ENCODE measurements at places on chromosomes 5 and 9. TPM values are rescaled to one million over a fixed set of nuclear protein-coding genes. Genes with fewer than 3 reads are reported as not detected.

The FGD3 gene
- not detected for total RNA-seq

The HAPLN1 gene
- total RNA-seq, result not detected

DNA sequence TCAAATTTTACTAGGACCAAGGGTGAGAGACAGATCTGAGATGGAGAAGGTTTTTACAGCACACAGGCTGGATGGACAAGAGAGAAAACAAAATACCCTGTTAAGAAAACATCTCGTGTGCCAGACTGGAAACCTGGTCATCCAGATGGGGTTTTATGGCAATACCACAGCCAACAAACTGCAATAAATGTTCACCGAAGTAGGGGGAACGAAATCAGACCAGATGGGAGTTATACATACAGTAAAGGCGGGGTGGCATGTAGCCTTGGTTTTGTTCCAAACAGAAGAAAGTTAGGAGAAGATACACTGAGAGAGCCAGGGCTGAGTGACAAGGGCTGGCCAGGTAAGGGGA lies 63.3 kb downstream of the DCP2 start:
- DNase-seq, result no peak

DNA sequence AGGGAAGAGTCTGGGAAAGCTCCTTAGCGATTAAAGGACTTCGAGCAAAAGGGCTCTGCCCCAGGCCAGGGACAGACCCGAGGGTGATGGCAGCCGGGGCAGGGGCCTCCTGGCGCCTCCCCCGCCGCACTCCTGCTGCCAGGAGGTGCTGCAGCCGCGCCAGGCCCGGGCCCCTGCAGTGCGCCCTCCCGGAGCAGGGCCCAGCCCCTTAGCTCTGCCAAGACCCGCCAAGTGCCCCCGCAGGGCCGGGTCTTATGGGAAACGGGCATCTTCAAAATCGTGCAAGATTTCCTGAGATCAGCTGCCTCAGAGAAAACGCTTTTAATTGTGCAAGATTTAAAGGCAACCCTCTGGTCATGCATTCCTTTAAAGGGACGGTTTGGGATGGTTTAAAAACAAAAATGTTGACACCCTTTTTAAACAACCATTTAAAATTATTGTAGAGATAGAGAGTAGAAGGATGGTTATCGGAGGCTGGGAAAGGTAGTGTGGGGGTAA lies 52.4 kb downstream of the CDC14B start:
- no peak for DNase-seq

The UGCG gene
- 48.5 TPM for total RNA-seq

GRCh38 chr9:37386988-37387387 lies 35.5 kb upstream of the GRHPR start:
- no peak for DNase-seq

- DNase-seq, result no peak
These were observed 257.5 kb downstream of the NSG2 start for GRCh38 chr5:174303035-174303434.

GRCh38 chr9:15262581-15262980 lies 44.4 kb downstream of the TTC39B start:
- no peak for DNase-seq

The SLC2A6 gene
- total RNA-seq, result 7.6 TPM

The IFNB1 gene
- total RNA-seq, result 0.81 TPM

DNA sequence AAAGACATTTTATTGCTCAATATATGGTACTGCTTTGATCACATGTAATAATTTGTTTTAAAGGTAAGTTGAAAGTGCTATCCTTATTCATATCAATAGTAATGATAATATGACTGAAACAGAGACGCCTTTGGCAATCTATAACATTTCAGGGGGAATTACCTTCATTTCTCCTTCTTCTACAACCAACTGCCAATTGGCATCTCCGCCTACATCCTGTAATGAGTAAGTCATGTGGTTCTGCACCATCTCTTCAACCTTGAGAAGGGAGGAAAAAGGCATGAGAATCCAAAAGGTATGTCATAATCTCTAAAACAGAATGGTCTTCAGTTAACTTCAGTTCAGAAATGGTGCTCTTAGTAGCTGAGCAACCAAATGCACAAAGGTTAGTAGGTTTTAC lies 52.4 kb downstream of the HMGCR start:
- no peak for DNase-seq

The SPOCK1 gene
- 37.9 TPM for total RNA-seq

The ADGRD2 gene
- not detected for total RNA-seq

The RASEF gene
- total RNA-seq, result 0.92 TPM

DNA sequence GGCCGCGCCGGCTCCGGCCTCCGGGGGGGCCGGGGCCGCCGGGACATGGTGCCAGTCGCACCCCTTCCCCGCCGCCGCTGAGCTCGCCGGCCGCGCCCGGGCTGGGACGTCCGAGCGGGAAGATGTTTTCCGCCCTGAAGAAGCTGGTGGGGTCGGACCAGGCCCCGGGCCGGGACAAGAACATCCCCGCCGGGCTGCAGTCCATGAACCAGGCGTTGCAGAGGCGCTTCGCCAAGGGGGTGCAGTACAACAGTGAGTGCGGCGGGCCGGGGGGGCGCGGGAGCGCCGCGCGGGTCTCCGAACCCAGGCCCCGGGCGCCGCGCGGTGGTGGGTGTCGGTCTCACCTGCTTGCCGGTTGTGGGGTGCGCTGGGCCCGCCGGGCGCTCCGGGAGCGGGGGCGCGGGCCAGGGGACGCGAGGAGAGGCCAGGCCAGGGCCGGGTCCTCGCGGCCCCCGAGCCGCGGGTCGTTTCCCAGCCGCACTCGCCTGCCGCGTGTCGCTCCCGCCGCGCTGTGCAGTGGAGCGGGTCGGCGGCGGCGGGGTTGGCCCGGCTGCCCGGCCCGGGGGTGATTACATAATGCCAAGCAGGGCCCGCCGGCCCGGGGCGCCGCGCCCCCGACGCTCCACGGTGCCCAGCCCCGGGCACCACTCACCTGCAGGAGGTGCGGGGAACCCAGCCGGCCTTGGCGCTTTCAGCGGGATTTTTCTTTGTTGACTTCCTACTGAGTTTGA lies 492 bp downstream of the RABL6 start:
- DNase-seq, result peak; percentile 20

DNA sequence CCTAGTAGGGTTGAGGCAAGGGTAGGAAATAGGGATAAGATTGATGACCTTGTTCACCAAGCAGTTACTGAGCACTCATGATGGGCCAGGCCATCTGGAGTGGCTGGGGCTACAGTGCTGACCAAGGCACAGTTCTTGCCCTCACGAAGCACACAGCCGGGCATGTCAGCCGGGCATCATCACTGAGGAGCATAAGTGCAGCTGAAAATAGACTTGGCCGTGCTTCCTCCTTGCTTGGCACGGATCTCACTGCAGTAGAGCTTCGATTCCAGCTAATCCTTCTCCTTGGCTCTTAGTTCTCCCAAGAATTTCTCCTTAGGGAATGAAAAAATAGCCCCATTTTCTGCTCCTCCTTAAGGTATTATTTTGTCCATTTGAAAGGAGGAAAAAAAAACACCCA lies 116.6 kb downstream of the NMUR2 start:
- peak; percentile 89 for DNase-seq

- peak; percentile 66 for DNase-seq
These were observed 666 bp downstream of the PPARGC1B start for GRCh38 chr5:149730620-149731331.

The LRRC19 gene
- total RNA-seq, result not detected

The OR1L1 gene
- not detected for total RNA-seq

The IRX1 gene
- 16.7 TPM for total RNA-seq

The PHYHD1 gene
- total RNA-seq, result not detected

DNA sequence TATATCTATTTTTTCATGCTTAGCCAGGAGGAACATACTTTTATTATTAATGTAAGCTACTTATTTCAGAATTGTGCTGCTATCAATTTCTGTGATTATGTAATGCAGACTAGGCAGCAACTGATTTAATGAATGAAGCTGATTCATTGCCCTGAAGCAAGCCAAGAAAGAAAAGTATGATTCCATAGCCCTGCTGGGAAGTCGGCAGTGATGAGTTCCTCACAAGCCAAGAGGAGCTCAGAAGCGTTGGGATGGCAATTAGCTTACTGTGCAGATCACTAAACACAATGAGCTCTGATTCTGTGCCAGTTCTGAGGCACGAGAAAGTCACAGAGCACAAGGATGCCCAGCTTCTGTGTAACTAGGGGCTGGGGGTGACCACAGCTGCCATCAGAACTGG lies 254.3 kb upstream of the KLF9 start:
- peak; percentile 22 for DNase-seq

DNA sequence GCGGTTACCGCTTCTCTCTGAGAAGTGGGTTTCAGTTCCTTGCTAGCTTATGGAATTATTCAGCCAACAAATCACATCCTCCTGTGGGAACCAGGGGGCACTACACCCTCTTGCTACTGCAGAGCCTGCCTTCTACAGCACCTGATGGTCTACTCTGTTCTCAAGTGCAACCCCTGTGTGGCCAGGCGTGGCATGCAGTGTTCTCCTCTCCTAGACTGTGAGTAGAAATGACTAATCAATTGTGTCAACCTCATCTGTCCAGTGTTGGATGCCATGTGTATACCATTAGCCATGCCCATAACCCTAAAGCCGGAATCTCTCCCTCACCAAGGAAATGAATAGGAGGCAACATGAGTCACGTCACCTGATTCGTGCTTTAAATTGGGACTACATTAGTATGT lies 117.2 kb upstream of the LIFR start:
- DNase-seq, result no peak

The PTGES gene
- 0.23 TPM for total RNA-seq

DNA sequence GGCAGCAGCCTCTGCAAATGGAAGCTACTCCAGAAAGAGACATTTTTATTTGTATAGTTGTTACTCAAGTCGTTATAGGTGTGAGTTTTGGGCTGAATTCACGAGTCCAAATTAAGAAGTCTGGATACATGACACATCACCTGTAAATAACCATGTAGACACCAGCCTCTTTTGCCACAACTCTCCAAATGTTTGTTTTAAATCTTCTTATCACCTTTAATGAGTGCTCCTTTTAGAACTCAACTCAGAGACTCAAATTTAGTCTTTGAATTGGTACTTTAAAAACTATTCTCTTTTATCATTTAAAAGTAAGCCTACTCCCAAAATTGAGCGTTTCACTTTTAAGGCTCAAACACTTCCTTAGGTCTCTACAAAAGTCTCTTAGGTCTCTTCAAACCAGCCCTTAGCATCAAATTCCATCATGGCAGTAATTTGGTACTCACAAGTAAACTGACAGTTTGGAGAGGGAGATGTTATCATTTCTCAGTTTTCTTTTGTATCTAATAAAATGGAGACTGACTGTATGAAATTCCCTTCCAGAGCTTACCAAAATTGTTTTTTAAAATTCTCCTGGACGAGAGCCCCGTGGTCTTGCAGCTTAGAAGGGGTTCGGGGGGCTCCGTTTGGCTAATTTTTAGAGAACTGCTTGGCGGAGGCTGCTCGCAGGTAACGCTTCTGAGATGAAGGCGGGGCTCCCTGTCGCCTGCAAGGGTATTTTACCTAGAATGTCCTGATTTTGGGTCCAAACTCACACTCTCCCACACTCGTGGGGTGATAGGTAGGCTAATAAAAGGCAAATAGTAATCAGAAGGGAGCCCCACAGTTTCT lies 194.6 kb downstream of the MEF2C start:
- DNase-seq, result no peak

The FOXD1 gene
- 9.6 TPM for total RNA-seq

Data from MG63 (cell line).